ENCODE measurements at places on chromosomes 3 and 15. TPM values are rescaled to one million over a fixed set of nuclear protein-coding genes. Genes with fewer than 3 reads are reported as not detected.
A peak's percentile ranks its signal among the peaks of the same experiment; 100 is the strongest.

DNA sequence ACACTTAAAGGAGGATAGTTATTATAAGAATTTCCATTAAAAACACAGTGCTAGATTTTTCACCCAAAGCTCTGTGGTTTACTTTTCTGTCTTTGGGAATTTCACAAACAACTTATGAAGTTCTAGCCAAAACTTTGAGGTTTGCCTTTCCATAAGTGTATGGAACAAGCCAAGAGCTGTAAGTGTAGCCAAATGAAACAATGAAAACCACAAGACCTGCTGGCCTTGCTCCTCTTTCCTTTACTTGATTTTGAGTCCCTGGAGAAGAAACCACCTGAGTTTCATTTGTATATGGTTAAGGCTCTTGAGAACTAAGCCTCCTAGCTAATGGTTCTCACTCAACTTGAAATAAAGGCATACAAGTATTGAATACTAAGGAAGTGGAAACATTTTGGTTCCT is 365.3 kb upstream of the EPHA3 start:
- no peak for DNase-seq

DNA sequence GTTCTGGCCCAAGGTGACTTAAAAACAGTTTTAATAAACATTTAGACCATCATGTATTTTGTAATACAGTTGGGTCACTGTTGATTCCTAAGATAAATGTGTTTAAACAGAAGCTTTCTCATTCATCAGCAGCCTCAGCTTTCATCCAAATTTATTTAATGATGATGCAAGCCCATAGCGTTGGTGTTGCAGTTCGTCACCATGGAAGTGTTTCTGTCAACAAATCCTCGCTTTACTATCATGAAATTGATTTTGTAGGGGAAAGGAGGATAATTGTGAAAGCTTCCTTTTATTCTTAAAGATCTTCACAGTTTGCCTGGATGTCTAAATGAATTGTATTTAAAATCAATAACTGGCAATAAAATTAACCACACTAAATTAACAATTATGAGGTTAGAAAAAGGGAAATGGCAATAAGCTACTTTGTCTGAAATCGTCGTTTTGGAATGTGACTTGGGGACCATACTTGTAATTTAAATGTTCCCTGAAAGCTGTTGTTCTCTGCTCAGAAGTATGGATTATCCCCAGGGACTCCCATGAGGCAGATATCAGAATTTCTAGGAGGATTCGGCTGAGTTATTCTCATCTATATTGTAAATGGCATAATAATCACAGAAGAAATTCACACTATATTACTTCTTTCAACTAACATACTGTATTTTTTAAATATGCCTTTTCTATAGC is 29.0 kb downstream of the CMSS1 start:
- DNase-seq, result no peak

GRCh38 chr3:27431116-27431515 is 53.1 kb downstream of the SLC4A7 start:
- DNase-seq, result no peak

- DNase-seq, result no peak
These were observed 170.0 kb downstream of the TMEM108 start for GRCh38 chr3:133208184-133208583.

GRCh38 chr15:67741308-67741707 is 84.0 kb upstream of the SKOR1 start:
- no peak for DNase-seq

GRCh38 chr15:26661748-26662147 is 111.1 kb downstream of the GABRB3 start:
- no peak for DNase-seq

DNA sequence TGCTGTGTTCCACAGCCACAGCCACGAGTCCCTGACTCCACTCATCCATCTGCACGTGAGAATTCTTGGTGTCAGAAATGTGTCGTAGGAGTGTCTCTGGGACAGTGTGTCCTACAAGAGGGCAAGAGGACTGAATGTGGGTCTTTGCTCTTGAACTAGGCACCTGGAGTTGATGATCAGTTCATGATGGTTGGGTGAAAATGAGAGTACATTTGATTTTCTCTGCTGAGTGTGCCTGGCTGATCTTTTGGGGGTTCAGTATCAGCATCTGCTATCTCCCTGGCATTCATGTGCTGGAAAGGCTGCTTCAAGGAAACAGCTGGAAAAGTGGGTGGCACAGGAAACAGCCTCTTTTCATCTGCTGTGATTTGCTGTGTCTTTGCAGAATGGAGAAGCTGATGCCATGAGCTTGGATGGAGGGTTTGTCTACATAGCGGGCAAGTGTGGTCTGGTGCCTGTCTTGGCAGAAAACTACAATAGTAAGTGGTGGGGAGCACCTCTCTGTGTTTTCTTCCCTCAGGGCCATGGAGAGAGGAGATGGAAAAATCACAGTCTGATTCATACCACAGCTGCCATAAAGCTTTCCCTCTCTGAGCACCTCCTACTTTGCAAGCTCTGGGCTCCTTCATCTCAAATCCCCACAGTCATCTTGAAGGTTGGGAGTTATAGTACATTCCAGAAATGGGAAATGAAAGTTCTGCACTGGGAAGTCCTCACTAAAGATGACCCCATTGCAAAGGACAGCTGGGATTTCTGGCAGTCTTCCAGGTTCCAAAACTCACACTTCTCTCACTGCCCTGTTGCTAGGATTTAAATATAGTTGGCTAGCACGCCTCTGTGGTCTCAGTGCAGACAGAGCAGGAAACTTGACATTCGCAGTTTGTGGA is 17.8 kb downstream of the TF start:
- DNase-seq, result no peak

GRCh38 chr3:30962084-30962483 is 67.6 kb upstream of the GADL1 start:
- no peak for DNase-seq

DNA sequence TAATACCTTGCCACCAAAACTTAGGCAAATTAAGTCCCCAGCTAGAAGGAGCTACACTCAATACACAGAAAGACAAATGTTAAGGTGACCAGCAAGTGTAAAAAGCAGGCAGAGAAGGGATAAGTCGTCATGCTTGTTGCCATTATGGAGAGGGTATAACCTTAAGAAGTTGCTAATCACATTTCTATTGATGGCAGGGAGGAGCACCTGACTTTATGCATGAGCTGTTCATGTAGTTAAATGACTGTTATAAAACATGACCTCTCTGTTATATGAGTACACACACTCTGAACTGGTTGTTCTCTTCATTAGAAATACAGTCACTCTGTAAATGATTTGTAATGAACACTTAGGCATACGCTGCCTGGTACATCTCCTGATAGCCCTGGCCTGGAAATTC is 6.6 kb upstream of the CCNL1 start:
- no peak for DNase-seq

- no peak for DNase-seq
These were observed 13.3 kb upstream of the SH3BP5 start for GRCh38 chr3:15345608-15346137.

DNA sequence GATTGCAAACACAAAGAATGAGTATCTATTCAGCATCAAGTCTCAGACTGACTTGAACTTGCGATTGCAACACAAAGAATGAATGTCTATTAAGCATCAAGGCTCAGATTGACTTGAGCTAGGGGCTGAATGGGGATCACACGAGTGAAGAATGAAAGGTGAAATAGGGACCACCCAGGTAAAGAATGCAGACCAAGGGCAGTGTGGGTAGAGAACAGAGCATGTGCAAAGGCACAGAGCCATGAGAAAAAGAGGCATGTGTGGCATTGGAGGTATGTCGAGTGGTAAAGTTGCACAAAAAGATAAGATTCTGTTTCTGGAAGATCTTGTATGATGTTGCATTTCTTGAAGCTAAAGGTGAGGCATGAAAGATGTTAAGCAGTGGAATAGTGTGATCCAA is 119.4 kb upstream of the GPR149 start:
- no peak for DNase-seq

DNA sequence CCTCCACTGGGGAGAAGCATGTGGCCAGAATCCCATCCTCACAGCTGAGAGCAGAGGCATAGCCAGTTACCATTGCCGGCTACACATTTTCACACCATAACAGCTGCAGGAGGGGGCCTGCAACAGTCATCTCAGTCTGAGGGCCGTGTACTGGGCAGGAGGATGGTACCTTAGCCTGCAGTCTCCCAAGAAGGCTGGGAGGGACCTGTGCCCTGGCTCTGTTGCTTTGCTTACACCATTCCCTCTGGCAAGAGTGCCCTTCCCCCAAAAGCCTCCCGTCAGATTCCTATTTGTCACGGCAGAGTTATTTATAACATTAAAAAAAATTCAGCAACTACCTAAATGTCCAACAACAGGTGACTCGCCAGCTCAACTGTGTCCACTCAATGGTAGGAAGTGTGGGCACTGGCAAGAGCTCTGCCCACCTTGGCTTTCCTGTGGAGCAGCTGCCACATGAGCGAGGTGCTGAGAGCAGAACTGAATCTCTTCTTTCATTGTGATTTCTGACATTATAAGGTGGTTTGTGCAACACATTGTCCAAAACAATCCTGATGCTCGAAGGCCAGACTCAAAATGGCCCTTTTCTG is 4.4 kb downstream of the CAMKV start:
- no peak for DNase-seq

GRCh38 chr3:175826759-175827158 is 967.6 kb downstream of the NAALADL2 start:
- no peak for DNase-seq

DNA sequence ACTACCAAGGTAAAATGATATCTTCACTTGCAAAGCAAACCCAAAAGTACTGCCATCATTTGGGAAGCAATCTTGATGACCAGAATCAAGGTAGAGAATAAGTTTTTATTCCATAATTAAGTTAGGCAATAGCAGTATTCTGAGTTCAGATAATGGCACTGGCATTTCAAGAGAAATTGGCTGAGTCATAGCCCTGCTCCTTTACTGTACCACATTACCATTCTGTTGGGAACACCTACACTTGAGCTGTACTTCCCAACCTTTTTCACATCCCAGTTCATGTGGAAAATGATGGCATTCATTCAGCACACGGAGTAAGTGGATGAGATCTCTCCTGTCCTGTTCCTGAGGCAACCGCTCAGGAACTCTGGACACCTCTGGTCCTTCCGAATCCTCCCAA is 311.6 kb upstream of the TPRG1 start:
- DNase-seq, result no peak

GRCh38 chr3:53185761-53186465 is 24.9 kb downstream of the PRKCD start:
- no peak for DNase-seq

- no peak for DNase-seq
These were observed 26.5 kb upstream of the CP start for GRCh38 chr3:149247929-149248691.

GRCh38 chr3:32026593-32026992 is 45.0 kb downstream of the ZNF860 start:
- DNase-seq, result no peak

DNA sequence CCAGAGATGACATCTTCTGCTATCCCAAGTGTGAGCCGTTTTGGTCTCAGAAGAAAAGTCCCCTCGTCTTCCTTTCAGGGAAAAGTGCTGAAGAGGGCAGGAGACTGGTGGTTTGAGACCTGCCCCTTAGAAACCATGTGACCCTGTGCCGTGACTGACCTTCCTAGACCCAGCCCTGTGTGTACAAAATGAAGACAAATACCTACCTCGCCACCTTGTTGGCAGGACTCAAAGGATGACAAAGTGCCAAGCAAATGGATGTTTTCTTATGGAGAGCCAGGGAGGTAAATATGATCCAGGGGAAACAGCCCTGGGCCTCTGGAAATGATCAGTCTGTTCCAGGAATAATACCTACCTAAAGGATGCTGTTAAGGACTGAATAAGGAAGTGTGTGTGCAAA is 41.3 kb downstream of the FAM174B start:
- DNase-seq, result no peak

GRCh38 chr3:39327053-39327745 is 2.3 kb upstream of the CCR8 start:
- DNase-seq, result no peak

DNA sequence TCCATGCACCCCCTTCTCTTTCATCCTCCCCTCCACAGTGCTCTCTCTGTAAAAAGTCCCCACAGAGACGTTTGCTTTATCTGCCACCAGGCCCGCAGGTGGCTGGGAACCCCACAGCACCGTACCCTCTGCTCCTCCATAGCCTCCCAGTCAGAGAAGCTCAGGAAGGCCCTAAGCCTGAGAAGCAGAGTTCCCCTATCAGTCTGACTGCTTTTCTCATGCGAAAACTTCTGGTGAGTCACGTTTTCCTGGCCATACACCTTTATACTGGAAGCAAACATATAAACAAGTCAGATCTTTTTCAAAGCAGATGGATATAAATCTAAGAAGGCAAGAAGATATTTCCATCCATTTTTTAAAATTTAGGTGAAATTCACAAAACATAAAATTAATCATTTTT is 51.5 kb upstream of the MEF2A start:
- DNase-seq, result no peak

GRCh38 chr3:137047240-137047639 is 89.5 kb downstream of the IL20RB start:
- DNase-seq, result no peak

DNA sequence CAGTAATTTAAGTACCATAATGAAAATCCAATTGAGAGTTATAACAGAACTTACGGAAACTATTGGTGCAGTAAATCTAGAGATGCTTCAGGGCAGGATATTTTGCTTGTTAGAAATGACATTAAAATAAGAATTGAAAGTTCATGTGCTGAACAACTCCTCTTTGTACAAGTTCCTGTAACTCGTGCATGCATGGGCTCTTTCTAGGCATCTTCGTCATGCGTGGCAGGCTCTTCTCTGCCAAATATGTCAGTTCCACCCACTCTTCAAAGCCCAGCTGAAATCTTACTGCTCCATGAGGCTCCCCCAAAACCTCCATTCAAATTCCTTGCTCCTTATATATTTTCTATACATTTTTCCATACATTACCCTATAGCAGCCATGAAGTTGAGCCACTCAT is 48.7 kb downstream of the FBN1 start:
- DNase-seq, result no peak

GRCh38 chr3:186307594-186308221 is 54.3 kb downstream of the DGKG start:
- DNase-seq, result peak; percentile 51

GRCh38 chr3:149955449-149955848 is 15.2 kb downstream of the PFN2 start:
- no peak for DNase-seq

DNA sequence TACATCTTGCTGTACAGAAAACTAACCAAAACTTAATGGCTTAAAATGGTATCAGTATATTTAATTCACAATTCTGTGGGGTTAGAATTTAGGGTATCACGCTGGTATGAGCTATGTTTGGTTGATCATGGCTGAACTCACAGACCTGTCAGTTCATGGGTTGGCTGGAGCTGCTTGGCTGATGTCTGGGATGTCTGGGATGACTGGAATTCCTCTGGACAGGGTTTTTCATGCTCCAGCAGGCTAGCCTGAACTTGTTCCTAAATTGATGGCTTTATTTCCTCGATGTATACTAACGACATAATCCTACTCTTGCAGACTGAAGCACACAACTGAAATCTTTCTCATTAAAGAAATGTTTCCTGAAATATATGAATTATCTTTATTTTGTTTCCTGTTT is 338.9 kb upstream of the GBE1 start:
- no peak for DNase-seq

GRCh38 chr3:16406166-16406565 is 107.3 kb downstream of the RFTN1 start:
- peak; percentile 67 for DNase-seq

CHRNB4 gene
- total RNA-seq, result 0.33 TPM

SYNM gene
- total RNA-seq, result 14.1 TPM

CPNE9 gene
- total RNA-seq, result 6.3 TPM

IL17RE gene
- total RNA-seq, result 0.79 TPM

ARGFX gene
- not detected for total RNA-seq

ISLR gene
- 80.7 TPM for total RNA-seq

PPARG gene
- 7.1 TPM for total RNA-seq

OSTN gene
- 0.59 TPM for total RNA-seq

ITIH1 gene
- total RNA-seq, result not detected

IL12A gene
- 2.3 TPM for total RNA-seq

MST1R gene
- total RNA-seq, result 0.88 TPM

IMPDH2 gene
- total RNA-seq, result 143 TPM
